ENCODE measurements at places on chromosomes 3 and 15.

GRCh38 chr15:85889956-85890619 lies 95.4 kb upstream of the KLHL25 start:
- DNase-seq = no peak

- no peak for DNase-seq
These were observed 94.0 kb upstream of the MEX3B start for GRCh38 chr15:82139823-82140268.

GRCh38 chr3:182837855-182838454 lies 44.7 kb downstream of the ATP11B start:
- DNase-seq = no peak

DNA sequence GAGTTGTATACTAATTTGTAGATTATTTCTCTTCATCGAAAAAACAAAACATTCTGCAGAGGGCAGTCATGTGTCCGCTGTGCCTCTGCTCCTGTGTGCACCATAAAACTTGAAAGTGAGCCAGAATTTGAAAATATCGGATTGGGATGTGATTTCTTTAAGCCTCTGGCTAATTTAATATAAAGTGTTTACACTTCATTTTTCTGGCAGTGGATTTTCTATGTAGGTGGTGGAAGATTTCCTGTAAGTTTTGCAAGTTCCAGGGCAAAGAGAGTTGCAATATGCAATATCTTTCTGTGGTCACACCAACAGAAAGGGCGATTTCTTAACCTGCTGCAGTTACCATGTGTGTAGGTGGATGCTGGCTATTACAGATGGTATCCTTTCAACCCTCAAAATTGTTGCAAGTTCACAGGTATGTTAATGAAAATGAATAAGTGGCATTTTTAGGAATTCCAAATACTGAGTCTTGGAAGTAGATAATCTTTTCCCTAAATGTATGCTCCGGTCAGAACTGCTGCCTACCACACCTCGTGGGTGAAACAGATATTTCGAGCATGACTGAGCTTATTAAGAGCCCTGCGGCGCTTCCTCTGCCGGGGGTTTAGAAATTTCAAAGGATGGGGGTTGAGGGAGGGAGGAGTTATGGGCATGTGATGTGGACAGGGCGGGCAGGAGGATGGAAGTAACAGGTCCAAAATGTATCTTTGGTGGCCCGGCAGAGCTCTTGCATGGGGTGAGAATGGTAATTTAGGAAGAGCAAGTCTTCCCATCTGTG lies 134.0 kb downstream of the PGPEP1L start:
- no peak for DNase-seq

DNA sequence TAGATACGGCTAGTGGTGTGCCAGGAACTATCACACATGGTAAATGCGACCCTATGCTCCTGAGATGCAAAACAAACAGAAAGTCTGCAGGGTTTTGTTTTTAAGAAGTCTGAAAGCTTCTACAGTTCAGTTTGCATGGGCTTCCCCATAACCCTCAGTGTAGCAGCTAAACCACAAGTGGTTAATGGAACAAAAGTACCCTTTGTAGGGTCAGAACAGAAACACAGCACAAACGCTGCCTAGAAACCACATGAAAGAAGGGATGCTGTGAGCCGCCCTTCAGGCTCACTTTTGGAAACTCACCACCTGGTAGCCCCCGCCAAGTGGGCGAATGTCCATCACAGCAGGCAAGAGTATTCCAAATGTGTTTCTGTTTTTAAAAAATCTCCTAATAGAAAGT lies 46.2 kb downstream of the CTDSPL start:
- DNase-seq = no peak

DNA sequence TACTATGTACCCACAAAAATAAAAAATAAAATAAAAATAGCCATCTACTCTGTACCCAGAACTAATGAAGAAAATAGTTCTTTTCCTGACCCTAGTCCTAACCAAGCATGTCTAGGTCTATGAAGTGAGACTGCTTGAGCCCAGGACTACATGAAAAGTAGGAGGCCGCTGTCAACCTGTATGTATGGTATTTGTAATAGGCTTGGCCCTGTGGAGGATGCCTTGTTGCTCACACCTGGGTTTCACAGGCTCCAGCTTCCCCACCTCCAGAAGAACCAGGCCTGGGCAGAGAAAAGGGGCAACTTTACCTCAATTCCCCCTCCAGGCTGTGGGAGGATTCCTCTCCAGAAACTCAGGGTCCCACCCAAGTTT lies 6.8 kb upstream of the PKM start:
- DNase-seq = no peak

DNA sequence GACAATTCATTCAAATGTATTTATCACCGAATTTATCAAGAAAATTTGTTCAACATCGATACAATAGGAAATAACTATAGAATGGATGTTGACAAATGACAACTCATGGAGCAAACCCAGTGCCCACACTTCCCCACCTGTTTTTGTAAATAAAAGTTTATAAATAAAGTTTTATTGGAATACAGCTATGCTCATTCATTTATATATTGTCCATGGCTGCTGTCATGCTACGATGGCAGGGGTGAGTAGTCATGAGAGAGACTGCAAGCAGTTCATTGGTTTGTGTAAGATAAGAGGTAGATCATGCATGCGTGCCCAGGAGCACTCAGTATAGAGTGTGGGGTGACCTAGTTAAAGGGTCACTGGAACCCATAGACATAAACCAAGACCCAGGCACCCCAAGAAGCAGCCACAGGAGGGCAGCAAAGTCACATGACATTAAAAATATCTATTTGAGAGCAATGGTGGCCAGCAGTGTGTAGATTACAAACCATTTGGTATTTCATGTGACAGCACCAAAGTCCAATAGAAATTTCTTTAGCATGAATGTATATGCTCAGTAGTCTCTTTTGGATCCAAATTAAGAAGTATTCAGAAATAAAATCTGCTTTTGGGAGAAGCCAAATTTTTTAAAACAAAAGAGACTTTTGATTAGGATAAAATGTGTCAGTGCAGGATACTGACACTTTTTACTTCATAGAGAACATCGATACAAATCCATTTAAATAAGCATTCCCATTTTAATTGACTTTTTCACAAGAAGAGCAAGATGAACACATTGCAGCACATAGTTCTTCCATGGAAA lies 794.8 kb downstream of the MCTP2 start:
- peak; percentile 3 for DNase-seq

GRCh38 chr15:88378188-88378637 lies 89.0 kb downstream of the MRPL46 start:
- DNase-seq = no peak

DNA sequence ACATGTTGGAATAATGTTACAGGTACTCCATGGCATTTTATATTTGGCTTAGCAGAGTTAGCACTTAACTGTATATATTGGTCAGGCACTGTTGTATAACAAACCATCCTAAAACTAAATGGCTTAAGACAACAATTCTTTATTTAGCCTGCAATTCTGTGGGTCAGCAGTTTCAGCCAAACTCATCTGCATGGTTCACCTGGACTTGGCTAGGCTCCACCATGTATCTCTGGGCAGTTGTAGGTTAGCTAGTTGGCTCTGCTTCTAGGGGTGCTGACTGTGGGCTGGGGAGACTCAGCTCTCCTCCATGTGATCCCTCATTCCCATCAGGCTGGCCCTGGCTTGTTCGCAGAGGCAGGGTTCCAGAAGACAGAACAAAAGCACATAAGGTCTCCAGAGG lies 34.4 kb downstream of the RARB start:
- DNase-seq = no peak

GRCh38 chr3:168239287-168239686 lies 143.6 kb upstream of the GOLIM4 start:
- no peak for DNase-seq

DNA sequence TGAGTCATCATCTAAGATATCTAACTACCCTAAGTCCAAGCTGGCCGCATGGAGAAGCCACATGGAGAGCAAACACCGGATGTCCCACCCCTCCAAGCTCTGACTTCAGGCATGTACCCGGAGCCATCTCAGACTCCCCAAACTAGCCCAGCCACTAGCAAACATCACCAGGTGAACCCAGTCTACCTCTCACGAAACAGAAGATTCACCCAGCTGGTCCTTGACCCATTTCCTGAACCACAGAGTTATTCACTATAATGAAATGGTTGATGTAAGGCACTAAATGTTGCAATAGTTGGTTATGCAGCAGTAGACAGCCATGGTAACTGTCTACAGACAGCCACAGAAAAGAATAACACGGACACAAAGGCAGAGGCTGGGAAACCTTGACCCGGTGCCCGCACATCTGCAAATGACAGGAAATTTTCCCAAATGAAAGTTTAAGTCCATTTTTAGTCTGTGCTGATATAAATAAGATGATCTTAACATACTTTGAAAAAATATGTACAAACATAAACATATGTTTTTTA lies 265.5 kb upstream of the ATP10A start:
- DNase-seq = no peak

- DNase-seq = no peak
These were observed 748.3 kb upstream of the NECTIN3 start for GRCh38 chr3:110323349-110323748.

Measured in stimulated activated CD8-positive, alpha-beta memory T cell treated with anti-CD3 and anti-CD28 coated beads, Interleukin-7, amount 100 ng/mL, for 24 hours (primary cell).